ENCODE measurements at places on chromosomes 4 and X. TPM values are rescaled to one million over a fixed set of nuclear protein-coding genes. Genes with fewer than 3 reads are reported as not detected.

- no peak for DNase-seq
These were observed 169.2 kb downstream of the PARM1 start for GRCh38 chr4:75101906-75102786.

GRCh38 chr4:153634738-153635353 lies 49.2 kb upstream of the TLR2 start:
- no peak for DNase-seq

DNA sequence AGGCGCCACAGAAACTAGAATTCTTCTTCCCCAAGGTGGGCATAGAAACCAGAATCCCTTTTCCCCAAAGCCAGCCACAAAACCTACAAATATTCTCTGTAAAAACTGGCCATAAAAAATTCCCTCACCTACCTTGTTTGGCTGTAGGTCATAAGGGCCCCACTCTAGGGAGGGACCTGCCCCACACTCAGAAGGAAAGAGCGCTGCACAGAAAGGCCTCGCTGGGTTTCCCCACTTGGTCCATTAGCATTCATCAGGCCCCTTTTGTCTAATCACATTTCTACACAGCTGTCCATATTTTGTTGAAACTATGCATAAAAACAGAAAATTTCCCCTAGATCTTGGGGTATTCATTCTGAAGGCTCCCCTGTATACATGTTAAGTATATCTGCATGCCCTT lies 54.1 kb downstream of the PHKA2 start:
- no peak for DNase-seq

DNA sequence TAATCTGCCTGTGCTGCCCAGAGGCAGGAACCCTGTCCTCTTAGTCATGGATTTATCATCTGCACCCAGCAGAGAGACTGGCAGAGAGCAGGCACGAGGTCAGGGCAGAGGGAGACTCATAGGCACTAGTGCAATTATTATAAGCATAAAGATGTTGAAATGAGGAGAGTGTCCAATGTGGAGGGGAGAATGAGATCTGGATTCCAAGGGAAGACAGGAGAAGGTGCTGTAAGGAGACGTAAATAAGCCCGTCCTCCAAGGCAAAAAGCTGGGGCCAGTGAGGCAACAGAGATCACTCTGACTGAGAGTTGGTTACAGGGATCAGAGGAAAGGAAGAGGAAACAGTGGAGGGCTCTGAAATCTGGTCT lies 406.2 kb downstream of the MAPK10 start:
- DNase-seq, result no peak

DNA sequence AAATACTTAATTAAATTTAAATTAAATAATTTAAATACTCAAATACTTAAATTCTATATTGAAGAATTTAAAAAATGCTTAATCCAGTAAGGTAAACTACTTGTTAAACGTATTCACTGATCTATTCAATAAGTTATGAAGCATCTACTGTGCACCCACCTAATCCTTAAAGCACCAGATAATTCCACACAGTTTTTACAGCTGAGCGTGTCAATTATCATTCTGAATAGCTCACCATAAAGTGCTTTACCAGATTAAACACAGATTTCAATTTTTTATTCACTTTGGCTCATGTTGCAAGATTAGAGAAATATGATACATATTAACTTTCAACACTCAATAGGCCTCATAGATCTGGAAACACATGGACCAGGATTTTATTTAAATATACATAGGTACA lies 79.2 kb upstream of the DDIT4L start:
- no peak for DNase-seq

DNA sequence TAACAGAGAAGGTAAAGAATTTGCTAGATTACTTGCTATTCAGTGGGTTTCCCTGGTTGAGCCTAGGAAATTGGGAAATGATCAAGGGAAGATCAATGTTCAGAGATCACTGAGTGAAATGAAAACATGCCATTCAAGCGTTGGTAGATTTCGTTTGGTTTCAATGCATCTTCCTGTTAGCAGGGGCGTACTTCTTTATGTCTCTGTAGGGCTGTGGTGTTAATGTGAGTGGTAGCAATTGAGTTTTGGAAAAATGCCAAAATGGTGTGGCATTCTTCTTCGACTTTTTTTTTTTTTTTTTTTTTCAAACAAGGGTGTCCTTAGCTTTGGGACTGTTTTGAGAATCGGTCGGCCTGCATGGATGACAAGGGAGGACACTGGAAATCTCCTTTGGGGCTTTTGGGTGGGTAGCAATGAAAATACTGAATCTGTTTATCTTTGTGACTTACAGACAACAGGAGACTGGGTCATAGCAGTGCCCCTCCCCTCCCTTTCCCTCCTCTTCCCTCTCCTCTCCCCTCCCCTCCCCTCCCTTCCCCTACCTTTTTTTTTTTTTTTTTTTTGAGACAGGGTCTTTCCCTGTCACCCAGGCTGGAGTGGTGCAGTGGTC lies 50.4 kb downstream of the SPRY1 start:
- DNase-seq, result no peak

SPRY1 gene
- total RNA-seq, result 51.7 TPM

RBMXL3 gene
- not detected for total RNA-seq
